ENCODE measurements at places on chromosomes 12 and 14.

- DNase-seq, result no peak
These were observed 912.0 kb downstream of the GALC start for GRCh38 chr14:87081004-87081403.

GRCh38 chr12:116222358-116222757 lies 55.1 kb downstream of the MED13L start:
- peak; percentile 89 for DNase-seq

DNA sequence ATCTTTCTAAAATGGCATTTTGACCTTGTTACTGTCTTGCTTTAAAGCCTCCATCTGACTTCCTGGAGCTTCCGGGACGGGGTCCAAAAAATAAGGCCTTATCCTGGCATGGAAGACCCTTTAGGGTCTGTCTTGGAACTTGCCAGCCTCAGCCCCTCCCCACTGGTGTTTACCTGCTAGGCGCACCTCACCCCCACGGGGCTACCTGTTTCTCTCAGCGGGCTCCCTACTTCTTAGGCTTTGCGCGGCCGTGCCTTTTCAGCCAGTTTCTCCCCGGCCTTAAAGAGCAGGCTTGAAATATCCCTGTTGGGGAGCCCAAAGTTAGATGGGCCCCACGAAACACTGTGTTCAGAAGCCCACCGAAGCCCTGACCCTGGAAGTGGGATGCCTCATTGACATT lies 5.1 kb downstream of the RTL1 start:
- DNase-seq, result no peak

GRCh38 chr14:88490168-88490567 lies 64.6 kb downstream of the PTPN21 start:
- no peak for DNase-seq

- no peak for DNase-seq
These were observed 54.1 kb downstream of the FBRSL1 start for GRCh38 chr12:132544080-132544397.

GRCh38 chr14:78022059-78022458 lies 148.1 kb upstream of the NRXN3 start:
- peak; percentile 57 for DNase-seq

GRCh38 chr12:123109319-123109772 lies 41.5 kb downstream of the PITPNM2 start:
- DNase-seq, result no peak

DNA sequence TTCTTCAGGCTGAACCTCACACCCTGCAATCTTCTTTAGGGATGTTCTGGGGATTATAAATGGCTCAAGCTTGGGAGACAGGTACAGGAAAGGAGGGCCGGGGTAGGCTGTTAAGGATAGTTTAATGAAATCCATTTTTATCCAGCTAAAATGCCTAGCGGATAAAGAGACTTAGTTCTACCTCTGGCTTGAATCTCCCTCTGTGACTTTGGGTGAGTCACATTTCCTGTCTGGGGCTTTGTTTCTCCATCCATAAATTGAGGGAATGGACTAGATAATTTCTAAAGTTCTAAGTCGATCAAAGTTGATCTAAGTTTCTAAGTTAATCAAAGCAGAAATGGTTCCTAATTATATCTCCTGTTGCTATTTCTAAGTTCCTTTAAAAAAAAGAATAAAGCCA lies 319.6 kb upstream of the E2F7 start:
- DNase-seq, result no peak

GRCh38 chr14:56199982-56200577 lies 81.9 kb downstream of the PELI2 start:
- DNase-seq, result no peak

GRCh38 chr12:101087920-101088319 lies 122.1 kb downstream of the SLC5A8 start:
- no peak for DNase-seq

DNA sequence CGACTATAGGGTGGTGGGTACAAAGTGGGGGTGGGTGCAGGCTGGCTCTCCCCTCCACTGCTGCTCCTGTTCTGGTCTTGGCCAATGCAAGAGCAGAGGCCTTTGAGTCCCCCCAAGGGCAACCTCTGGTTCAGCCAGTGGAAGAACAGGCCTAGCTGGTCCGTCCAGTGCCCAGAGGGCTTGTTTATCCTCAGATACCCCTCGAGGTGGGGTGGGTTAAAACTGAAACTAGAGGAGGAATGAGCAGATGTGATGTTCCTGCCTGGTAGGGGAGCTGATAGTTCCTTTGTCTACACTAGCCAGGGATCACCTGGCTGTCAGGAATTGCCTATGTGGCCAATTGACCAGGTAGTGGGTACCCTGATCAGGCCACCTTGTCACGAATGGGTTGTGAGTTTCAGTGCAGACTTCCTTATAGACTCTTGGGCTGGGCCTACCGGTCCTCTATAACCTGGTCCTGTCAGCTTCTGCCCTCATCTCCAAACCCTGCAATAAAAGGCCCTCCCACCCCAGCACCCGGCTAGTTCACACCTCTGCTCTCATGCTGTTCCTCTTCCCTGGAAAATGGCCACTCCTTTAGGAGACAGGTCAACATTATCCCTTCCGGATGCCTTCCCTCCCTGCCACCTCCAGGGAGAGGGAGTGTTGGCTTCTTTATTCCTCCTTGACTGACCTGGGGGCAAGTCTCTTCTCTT lies 10.7 kb upstream of the HSP90AA1 start:
- no peak for DNase-seq

DNA sequence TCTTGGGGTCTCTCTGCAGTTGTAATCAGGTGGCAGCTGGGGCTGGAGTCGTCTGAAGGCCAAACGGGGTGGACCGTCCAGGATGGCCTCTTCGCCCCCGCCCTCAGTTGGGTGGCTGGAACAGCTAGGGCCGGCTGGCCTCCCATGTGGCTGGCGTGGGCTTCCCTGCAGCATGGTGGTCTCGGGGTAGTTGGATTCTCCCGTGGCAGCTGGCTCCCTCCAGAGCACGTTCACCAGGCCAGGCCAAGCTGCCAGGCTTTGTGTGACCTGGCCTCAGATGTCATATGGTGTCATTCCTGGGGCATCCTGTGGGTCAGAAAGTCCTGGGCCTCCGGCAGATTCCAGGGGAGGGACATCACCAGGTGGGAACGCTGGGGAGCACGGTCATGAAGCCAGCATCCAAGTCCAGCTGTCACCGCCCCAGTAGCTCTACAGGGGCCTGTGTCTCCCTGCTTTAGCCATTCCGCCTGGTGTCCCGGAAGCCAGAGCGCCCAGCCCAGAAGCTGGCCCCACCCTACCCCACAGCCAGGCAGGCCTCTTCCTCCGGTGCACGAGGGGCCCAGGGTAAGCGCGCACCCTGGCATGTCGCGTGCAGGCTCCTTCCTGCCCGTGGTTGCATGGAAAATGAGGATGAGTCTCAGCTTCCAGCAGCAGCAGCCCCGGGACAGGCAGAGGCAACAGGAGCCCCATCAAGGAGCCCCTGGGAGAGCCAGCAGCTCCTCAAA lies 1.3 kb upstream of the NUDT14 start:
- DNase-seq, result no peak

GRCh38 chr14:34051966-34052657 lies 101.2 kb upstream of the EGLN3 start:
- DNase-seq, result no peak

DNA sequence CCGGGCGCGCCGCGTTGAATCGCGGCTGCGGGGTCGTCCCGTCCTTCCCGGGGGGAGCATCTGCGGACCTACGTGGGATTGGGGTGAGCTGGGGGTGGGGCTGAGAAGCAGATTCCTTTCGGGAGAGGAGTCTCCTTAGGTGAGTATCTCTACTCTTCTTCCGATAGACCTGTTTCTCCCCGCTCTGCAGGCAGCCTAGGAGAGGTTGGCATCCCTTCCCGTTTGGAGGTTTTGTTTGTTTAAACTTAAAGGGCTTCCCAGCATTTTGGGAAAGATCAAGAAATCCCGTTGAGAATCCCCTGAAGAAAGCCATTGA lies 411 bp downstream of the TTLL5 start:
- no peak for DNase-seq

GRCh38 chr12:105083551-105084105 lies 630 bp downstream of the ALDH1L2 start:
- peak; percentile 8 for DNase-seq

GRCh38 chr12:92062539-92063493 lies 82.8 kb downstream of the BTG1 start:
- no peak for DNase-seq

GRCh38 chr12:47419497-47419896 lies 286.3 kb downstream of the RPAP3 start:
- DNase-seq, result no peak

- DNase-seq, result no peak
These were observed 94.6 kb upstream of the PRICKLE1 start for GRCh38 chr12:42683933-42684801.

DNA sequence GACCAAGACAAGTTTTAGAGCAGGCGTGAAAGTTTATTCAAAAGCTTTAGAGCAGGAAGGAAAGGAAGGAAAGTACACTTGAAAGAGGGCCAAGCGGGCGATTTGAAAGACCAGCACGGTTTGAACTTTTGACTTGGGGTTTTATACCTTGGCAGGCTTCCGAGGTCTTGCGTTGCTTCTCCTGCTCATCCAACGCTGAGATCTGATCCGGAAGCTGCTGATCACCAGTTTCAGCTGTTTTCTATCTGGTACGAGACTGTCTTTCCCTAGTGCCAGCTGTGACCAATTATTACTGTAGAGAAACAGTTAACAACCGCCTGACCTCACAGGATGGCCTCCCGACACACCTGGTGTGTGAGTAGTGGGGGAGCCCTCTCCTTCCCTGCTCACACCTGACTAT lies 20.6 kb upstream of the SNRPF start:
- DNase-seq, result peak; percentile 58

GRCh38 chr12:40632171-40632570 lies 60.1 kb upstream of the CNTN1 start:
- no peak for DNase-seq

DNA sequence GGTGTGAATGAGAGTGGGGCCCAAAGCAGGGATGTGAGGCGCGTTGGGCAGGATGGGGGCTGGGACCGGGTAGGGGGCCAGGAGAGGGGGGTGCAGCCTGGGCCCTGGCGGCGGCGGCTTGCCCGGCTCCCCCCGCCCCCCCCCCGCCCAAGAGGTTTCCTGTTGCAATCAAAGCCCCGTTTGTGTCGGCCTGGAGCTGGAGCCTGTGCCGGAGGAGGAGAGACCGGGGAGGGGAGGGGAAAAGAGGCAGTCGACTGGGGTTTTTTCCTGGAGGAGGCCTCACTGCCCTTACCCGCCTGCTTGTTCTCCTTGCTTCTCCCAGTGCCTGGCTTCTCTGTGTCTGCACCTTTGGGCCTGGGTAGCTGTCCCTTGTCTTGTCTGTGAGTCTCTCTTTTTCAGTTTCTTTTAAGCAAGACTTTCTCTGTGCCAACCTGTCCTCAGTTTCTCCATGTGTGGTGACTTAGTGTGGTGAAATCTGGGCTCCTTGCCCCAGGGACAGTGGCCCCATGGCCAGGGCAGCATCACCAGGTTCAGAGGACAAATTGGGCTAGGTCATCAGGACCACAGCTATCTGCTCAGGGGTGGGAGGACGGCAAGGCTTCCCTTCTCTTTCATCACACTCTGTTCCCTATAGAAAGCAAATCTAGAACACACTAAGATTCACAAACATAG lies 8.5 kb downstream of the RARG start:
- DNase-seq, result peak; percentile 47

DNA sequence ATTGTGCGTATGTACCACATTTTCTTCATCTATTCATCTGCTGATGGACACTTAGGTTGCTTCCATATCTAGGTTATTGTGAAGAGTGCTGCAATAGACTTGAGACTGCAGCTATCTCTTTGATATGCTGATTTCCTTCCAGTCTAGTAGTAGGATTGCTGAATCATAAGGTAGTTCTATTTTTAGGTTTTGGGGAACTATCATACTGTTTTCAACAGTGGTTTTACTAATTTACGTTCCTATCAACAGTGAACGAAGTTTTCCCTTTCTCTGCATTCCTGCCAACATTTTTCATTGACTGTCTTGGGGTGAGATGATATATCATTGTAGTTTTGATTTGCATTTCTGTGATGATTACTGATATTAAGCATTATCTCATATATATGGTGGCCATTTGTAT lies 482.2 kb downstream of the SLC16A7 start:
- DNase-seq, result no peak

DNA sequence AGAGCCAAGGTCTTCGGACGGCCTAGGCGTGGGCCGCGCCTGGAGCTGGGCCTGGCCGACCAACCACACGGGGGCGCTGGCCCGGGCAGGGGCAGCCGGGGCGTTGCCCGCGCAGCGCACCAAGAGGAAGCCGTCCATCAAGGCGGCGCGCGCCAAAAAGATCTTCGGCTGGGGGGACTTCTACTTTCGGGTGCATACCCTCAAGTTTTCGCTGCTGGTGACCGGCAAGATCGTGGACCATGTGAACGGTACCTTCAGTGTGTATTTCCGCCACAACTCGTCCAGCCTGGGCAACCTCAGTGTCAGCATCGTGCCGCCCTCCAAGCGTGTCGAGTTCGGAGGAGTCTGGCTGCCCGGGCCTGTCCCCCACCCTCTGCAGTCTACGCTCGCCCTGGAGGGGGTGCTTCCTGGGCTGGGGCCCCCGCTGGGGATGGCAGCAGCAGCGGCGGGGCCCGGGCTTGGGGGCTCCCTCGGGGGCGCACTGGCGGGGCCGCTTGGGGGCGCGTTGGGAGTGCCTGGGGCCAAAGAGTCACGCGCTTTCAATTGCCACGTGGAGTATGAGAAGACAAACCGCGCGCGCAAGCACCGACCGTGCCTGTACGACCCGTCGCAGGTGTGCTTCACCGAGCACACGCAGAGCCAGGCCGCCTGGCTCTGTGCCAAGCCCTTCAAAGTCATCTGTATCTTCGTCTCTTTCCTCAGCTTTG lies 4.4 kb upstream of the SHMT2 start:
- peak; percentile 53 for DNase-seq

GRCh38 chr14:68297876-68298468 lies 478.4 kb downstream of the RAD51B start:
- peak; percentile 50 for DNase-seq

- no peak for DNase-seq
These were observed 17.8 kb upstream of the BCL7A start for GRCh38 chr12:122003651-122004611.

DNA sequence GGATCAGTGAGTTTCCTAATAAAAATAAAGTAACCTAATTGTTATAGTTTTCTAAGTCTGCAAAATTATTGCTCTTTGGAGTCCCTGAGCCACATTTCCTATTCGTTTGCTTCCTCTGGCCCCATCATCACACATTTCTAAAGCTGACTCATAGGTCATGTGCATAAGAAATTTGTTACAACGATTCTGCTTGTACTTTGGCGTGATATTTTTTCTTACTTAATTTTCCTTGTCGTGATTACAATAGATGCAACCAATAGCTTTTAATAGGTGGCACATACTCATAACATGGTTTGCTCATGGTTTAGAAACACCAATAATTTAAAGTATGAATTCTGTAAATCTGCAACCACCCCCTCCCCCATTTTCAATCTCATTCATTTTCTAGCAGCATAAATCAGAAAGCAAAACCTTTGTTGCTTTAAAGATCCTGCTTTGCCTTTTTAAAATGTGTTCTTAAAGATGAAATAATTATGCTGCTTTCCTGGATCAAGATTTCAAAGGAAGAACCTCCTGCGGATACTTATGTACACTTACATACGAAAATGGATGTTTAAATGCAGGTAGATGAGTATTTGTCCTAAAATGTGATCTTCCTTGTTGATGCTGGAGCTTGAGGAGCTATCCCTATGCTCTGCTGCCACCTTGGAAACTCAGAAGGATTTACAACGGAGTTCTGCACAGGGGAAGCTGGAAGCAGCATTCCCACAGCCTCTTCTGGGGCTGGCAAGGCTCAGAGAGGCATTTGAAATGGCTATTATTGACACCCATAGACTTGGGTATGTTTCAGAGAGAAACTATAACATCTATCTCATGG lies 1.7 kb upstream of the FLRT2 start:
- DNase-seq, result peak; percentile 96

Measured in lung microvascular endothelial cell (primary cell).